Stimulated activated CD4-positive, alpha-beta T cell treated with anti-CD3 and anti-CD28 coated beads, Interleukin-4, amount 100 ng/mL, for 1 hour (primary cell): ENCODE measurements at places on chromosomes 4 and X.

DNA sequence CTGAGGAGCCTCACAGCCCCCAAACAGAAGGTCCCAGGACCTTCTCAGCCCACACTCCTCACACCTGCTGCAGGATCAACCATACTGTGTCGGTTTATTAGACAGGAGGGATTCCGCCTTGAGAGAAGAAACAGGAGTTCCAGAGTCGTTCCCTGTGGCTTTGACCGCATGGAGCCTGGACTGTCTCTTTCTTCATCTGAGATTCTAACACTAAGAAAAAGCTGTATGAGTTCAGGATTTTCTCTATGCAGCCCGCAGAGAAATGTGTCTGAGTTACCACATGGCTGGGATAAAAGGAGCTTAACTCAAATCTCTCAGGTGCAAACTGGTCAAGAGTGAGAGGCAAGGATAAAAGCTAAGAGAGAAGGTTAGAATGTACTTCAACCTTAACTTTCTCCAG is 126.7 kb downstream of the AFAP1 start:
- DNase-seq: no peak

DNA sequence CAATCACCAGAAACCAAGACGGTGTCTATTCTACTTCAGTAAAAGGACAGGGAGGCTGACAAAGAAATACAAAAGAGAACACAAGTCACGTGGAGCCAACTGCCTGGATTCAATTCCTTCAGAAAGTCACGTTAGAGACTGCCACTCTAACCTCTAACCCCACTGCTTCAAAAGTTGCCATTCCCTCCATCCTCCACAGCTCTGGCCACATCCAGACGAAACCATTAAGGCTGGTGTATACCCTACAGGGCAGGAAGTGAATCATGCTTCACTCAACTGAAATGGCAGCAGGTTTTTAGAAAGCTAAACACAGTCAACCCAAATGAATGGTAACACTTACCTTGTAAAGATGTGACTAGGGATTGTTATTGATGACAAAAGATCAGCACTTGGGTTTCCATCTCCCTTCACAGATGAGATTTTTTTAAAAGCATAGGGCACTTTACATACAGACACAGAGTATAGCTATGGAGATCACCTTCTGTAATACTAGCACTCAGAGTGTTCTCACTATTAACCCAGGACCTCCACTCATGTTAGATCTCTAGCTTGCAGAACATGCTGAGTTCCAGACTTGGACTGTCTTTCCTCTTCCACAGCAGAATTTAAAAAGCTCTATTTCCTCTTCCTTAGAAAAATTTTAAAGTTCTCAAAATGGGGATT is 37.4 kb downstream of the MAML3 start:
- DNase-seq: no peak

DNA sequence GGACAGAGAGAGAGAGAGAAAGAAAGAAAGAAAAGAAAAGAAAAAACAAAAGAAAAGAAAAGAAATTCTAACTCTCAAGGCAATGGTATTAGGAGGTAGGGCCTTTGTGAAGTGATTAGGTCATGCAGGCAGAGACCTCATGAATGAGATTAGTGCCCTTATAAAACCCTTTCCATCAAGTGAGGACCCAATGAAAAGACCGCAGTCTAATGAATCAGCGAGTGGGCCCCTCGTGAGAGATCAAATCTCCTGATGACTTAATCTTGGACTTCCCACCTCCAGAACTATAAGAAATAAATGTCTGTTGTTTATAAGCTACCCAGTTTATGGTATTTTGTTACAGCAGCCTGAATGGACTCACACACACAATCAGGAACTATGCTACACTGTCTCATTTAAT is 16.9 kb downstream of the AASDH start:
- DNase-seq: no peak

DNA sequence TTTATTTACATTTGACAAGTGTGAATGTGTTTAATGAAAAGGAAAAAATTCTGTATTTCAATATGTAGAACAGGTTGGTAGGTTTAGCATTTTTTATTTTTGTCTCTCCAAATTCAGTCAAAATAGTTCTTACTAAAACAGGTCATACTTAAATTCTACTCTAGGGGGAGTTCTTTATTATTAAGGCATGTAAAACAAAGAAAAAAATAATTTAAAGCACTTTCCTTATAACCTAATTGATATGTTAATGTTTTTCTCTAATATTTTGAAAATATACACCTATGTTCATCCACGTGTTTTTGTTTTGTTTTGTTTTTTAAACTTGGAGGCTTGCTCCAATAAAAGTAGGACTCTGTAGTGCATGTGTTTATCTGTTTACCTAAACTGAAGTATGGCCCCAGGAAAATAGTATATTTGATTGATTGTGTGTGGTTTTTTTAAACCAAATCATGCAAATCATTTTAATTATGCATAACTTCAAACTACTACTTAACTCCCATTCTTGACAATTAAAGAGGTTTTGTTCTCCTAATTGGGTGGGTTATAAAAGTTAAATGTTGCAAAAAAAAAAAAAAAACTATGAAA is 562.7 kb downstream of the RPA4 start:
- no peak for DNase-seq

DNA sequence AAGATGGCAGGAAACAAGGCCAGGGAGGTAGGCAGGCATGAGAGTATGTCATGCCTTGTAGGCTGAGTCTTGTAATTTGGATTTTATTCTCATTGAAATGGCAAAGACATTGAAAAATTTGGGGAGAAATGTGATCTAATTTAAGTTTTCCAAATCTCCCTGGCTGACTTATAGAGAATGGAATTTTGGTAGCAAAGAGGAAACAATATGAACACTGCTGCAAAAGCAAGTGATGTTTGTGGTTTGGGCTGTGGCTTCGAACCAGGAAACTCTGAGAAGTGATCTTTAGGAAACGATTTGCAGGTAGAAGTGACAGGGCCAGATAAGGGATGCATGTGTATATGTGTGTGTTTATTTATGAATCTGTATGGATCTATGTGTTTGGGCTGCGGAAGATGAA is 35.6 kb downstream of the ARSJ start:
- no peak for DNase-seq

- DNase-seq: no peak
These were observed 116.0 kb downstream of the COL4A6 start for GRCh38 chrX:108322234-108322633.

DNA sequence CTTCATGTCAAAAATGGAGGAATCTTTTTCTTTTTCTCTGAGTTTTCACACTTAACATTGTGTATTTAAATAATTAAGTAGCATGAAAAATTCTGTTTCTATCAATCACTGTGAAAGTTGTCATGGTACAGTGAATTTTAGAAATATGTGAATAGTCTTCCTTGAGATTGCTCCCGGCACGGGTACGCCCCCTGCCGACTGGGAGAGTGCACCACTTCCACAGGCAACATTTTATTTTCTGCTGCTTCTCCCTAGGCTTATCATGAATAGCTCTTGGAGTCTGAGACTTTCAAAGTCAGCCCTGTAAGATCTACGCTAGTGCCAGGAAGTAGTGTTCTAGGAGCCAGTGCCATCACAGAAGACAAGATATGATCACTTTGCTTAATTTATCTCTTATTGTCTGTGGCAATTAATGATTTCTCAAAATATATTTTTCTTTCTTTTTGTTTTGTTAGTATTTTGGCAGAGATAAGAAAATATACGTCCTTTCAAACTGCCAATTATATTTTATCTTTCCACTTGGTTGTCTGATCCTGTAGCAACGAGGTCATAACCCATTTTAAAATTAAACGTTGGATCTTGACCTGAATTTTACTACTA is 763.8 kb upstream of the AADAT start:
- DNase-seq: no peak

- DNase-seq: no peak
These were observed 371.9 kb upstream of the NWD2 start for GRCh38 chr4:36872679-36873078.

GRCh38 chrX:14675500-14675899 is 146.2 kb downstream of the GLRA2 start:
- DNase-seq: no peak

- DNase-seq: no peak
These were observed 102.3 kb downstream of the F11 start for GRCh38 chr4:186368281-186368680.

DNA sequence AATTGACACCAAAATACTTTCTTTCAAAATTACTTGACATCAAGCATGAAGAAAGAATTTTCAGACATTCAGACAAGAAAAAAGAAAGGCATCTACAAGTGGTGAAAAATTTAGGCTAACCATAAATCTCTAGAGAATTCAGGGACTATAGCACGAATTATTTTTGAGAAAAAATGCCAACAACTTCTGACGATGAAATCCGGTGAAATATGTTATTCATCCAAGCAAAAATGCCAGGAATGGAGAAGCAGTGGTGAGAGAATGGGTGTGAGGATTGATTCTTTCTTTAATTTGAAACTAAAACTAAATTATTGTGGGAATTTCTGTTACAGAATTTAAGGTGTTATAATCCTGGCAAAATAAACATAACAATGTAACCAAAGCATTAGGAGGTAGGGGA is 69.4 kb upstream of the SORBS2 start:
- no peak for DNase-seq

DNA sequence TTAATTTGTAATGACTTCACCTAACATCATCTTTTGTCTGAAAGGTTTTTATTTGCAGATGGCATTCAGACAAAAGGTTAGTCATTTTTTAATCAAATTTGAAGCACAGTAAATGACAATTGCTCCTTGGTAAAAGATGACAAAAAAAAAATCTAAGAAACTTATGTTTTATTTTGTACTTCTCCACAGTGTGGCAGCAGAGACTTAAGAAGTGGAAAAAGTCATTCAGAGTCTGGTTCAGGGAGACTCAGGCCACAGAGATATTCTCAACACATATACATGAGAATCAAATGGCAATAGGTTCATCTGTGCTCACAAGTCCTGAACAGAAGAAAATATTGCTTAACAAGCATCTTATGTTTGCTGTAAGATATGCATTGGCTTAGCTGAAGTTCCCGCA is 436.2 kb downstream of the KCNIP4 start:
- no peak for DNase-seq

DNA sequence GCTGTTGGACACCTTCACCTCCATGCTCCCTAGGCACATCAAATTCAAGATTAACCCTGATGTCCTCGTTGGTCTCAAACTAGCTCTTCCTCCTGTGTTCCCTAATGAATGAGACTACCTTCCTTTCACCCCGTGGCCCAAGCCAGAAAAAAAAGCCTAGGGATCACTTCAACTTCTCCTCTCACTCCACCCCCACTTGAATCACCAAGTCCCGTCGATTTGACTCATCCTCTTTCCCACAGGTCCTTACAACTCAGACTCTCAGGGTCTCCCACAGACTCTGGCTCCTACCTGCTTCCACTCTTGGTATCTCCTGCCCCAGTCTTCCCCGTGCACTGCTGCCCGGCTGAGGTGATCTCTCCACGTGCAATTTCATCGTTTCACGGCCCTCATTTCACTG is 8.5 kb downstream of the SLC25A43 start:
- DNase-seq: no peak

GRCh38 chrX:1449823-1450149 is 2.9 kb downstream of the ASMTL start:
- no peak for DNase-seq

- no peak for DNase-seq
These were observed 81.3 kb downstream of the ARHGAP24 start for GRCh38 chr4:85556283-85556682.

DNA sequence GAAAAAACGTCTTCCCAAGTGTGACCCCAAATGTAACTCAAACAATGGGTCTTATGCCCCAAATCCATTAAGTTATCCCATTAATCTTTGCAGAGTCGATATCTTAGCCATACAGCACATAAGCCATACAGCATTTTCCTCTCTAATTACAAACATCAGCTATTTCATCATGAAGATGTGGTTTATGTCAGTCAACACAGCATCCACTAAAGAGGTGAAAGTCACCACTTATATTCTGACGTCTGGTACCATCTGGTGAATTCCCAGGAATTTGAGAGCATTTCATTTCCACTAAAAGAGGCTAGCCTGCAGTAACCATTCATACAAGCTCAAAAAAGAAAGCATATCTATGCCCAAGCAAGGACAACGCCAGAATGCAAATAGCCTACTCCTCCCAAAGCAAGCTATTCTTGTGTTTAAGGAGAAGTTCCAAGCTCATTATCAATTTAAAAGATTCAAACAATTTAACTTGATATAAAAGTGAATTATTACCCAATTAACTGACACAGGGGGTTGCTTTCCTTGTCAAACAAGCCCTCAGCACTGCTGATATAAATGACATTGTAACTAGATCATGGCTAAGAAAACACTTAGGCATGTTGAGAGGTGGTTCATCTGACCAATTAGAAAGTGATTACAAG is 203.3 kb downstream of the ANTXR2 start:
- no peak for DNase-seq

- DNase-seq: no peak
These were observed 612.8 kb downstream of the C4orf33 start for GRCh38 chr4:129708784-129709183.

- DNase-seq: no peak
These were observed 41.2 kb downstream of the LAS1L start for GRCh38 chrX:65493431-65493830.

- DNase-seq: no peak
These were observed 70.8 kb upstream of the PTCHD1 start for GRCh38 chrX:23263892-23264291.

DNA sequence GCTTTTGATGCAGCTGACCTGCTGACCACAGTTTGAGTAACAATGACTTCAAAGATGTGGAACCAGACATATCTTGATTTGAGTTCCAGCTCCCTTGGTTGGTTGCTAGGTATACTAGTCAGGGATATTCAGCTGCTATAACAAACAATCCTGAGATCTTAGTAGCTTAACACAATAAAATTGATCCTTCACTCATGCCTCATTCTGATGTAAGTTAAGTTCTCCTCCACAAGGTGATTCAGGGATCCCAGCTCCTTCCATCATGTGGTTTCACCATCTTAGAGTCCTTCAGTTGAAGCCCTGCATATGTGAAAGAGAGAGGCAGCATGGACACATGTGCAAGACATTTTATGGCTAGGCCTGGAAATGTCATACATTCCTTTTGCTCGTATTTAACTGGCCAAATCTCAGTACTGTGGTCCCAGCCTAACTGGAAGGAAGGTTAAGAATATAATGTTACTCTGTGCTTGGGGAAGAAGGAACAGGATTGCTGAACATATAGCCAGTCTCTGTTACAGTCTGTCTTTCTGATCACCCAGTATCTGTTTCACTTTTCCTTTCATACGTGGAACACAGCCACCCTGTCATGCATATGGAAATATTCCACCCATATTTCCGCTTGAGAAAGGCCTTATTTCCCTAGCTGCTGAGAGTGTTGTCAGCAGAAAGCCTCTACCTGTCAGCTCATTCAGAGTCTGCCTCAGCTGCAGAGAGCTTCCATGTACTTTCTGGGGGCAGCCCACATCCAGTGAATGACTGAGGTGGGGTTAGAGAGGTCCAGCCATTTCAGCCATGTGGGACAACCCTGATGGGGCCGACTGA is 7.1 kb downstream of the SMIM9 start:
- no peak for DNase-seq
